Mesothelial cell of epicardium (in vitro differentiated cells): ENCODE measurements at places on chromosomes 3 and 15.
A peak's percentile ranks its signal among the peaks of the same experiment; 100 is the strongest.

- DNase-seq: no peak
- H3K27ac ChIP-seq: no peak overlapping the region
- no peaks in the 10 kb centered on the region for H3K36me3 ChIP-seq
- no peak overlapping the region for H3K4me3 ChIP-seq
- no peaks in the 10 kb centered on the region for H3K4me1 ChIP-seq
Measured at GRCh38 chr3:81643721-81644120, 117.7 kb downstream of the GBE1 start.

- peaks cover 19% of the 10 kb centered on the region for H3K4me1 ChIP-seq
- H3K27me3 ChIP-seq: no peaks in the 10 kb centered on the region
- no peak overlapping the region for H3K4me3 ChIP-seq
- H3K36me3 ChIP-seq: peaks cover 3% of the 10 kb centered on the region
- no peak overlapping the region for H3K27ac ChIP-seq
- no peak for DNase-seq
Measured at GRCh38 chr3:11291808-11292207, 19.6 kb downstream of the ATG7 start.

DNA sequence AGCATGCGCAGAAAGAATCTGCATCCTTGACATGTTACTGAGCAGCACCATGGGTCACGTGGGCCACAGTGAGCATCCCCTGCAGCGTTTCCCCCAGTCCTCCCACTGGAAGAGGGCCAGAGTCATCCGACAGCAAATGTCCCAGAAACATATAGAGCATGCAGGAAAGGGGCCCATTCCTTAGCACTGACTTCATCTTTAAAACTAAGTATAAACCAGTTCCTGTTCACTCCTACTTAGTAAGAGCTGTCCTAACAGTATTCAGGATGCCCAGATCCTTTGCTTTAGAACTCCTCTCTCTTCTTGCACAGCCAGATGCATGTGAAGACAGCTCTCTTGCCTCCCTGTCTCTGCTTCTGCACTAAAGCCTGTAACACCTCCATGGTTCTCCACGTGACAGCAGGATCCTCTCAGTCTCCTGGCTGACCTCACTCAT, 79.3 kb upstream of the OXTR start:
- H3K27ac ChIP-seq: peak overlapping the region; percentile 76
- DNase-seq: no peak
- peaks cover 3% of the 10 kb centered on the region for H3K36me3 ChIP-seq
- H3K27me3 ChIP-seq: no peaks in the 10 kb centered on the region
- H3K4me3 ChIP-seq: no peak overlapping the region

DNA sequence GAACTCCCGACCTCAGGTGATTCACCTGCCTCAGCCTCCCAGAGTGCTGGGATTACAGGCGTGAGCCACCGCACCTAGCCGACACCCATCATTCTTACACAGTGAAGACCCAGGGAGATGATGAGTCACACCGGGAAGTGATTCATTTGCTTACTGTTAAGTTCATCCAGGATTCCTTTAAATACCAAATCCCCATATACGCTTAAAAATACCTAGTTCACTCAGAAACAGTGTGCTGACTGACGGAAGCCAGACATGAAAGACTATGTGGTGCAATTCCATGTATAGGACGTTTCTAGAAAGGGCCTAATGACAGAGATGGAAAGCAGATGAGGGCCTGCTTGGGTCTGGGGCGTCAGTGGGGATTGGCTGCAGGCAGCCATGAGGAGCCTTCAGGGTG, 75.2 kb downstream of the APBA2 start:
- no peak overlapping the region for H3K4me3 ChIP-seq
- DNase-seq: no peak
- no peak overlapping the region for H3K27ac ChIP-seq
- H3K27me3 ChIP-seq: no peaks in the 10 kb centered on the region

DNA sequence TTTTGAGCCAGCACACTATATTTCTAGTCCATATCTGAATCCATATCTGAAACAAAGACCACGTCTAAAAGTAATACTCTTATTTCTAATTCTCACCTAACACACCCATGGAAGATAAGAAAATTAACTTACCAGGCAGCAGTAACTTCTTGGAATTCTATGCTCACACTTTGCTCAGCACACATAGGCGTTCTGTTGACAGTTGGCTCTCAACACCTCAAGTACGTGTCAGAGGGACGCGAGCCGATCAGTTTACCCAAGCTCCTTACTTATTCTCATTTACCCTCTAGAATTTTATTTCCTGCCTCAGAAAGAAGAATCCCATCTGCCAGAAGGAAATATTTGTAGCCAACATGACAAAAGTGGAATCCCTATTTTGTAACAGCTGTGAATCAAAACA, 911.9 kb downstream of the FHIT start:
- no peak for DNase-seq
- peaks cover 14% of the 10 kb centered on the region for H3K4me1 ChIP-seq
- no peak overlapping the region for H3K4me3 ChIP-seq
- H3K27ac ChIP-seq: no peak overlapping the region

- H3K4me1 ChIP-seq: peaks cover 18% of the 10 kb centered on the region
- no peaks in the 10 kb centered on the region for H3K36me3 ChIP-seq
- H3K27ac ChIP-seq: no peak overlapping the region
Measured at GRCh38 chr15:58495891-58496408, 64.2 kb downstream of the LIPC start.

DNA sequence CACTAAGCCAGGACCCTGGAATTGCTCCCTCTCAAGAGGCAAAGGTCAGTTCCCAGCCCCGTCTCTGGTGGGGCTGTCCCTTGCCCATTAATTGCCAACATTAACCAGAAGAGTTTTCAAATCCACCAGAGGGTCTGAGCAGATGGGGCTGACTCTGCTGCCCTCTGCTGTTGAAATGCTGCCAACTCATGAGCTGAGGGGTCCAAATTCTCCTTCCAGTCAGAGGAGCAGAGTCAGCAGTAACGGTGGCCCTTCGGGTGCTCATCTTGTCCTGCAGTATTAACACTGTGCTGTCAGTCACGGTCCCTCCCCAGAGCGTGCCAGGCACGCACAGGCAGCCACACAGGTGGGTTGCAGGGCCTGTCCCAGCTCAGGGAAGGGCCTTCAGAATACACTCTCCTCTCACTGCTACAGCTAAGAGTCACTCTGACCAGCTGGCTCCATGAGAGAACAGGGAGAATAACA, 10.7 kb upstream of the SPTBN5 start:
- H3K36me3 ChIP-seq: peaks cover 9% of the 10 kb centered on the region
- H3K27ac ChIP-seq: no peak overlapping the region
- no peaks in the 10 kb centered on the region for H3K27me3 ChIP-seq

- peak overlapping the region; percentile 90 for H3K27ac ChIP-seq
- H3K27me3 ChIP-seq: no peaks in the 10 kb centered on the region
- H3K4me3 ChIP-seq: peak overlapping the region; percentile 83
- H3K4me1 ChIP-seq: peaks cover 33% of the 10 kb centered on the region
Measured at GRCh38 chr15:90002428-90002844, 1.3 kb downstream of the ZNF710 start.

GRCh38 chr3:56052188-56052587, 416.1 kb downstream of the ERC2 start:
- H3K4me3 ChIP-seq: no peak overlapping the region
- peaks cover 42% of the 10 kb centered on the region for H3K4me1 ChIP-seq
- no peak overlapping the region for H3K27ac ChIP-seq
- DNase-seq: no peak
- no peaks in the 10 kb centered on the region for H3K27me3 ChIP-seq

- H3K27ac ChIP-seq: no peak overlapping the region
- peaks cover 6% of the 10 kb centered on the region for H3K27me3 ChIP-seq
- no peak for DNase-seq
- H3K4me1 ChIP-seq: no peaks in the 10 kb centered on the region
Measured at GRCh38 chr15:97748576-97748975, 211.9 kb upstream of the ARRDC4 start.
